Head of caudate nucleus (tissue), 42 donors: ENCODE measurements at places on chromosomes 5 and 9.

DNA sequence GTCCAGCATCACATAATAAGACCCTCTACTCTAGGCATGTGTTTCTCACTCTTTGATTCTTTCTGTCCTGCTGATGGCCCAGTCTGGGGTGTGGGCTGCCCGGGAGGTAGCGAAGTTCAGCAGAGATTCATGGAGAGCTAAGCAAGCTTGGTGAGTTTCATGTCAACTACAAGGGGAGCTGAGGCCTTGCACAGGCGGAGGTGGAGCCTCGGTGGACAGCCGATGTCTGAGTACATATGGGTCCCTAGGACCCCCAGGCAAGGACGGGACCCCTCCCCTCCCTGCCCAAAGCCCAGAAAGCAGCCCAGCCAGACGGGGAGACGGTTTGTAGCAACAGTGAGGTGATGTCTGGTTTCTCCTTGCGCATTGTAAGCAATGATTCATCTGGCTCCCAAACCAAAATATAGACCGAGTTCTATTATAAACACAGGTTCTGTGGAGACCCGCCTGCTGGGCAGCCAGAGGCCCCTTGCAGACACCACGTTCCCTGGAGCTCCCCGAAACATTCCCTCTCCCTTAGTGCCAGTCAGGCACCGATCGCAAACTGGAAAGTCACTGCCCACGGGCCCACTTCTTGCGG is 45.5 kb downstream of the COL27A1 start:
- no peak for DNase-seq

DNA sequence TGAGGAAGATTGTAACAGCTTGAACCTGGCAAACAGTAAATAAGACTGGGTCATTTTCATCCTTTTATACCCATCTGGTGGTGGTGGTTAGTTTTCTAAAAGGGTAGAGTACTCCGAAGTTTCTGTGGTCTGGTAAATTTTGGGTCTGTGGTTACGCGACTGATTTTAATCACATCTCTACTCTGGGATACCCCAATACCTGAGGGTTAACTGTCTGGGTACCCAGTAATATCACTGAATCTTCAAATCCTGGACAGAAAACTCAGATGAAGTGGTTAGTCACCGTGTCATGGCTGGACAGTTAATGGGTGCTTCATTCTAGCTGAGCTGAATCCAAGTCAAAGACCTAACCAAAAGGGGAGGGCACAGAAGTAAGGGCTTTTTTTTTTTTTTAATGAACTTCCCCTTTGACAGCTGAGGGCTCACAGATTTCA is 474.2 kb downstream of the GADD45G start:
- no peak for DNase-seq

GRCh38 chr9:106697750-106698502 is 165.0 kb upstream of the ZNF462 start:
- DNase-seq: peak; percentile 60

- DNase-seq: no peak
These were observed 652.2 kb upstream of the WWC1 start for GRCh38 chr5:167639273-167639672.

- no peak for DNase-seq
These were observed 33.4 kb downstream of the TMEM252 start for GRCh38 chr9:68507130-68507805.

DNA sequence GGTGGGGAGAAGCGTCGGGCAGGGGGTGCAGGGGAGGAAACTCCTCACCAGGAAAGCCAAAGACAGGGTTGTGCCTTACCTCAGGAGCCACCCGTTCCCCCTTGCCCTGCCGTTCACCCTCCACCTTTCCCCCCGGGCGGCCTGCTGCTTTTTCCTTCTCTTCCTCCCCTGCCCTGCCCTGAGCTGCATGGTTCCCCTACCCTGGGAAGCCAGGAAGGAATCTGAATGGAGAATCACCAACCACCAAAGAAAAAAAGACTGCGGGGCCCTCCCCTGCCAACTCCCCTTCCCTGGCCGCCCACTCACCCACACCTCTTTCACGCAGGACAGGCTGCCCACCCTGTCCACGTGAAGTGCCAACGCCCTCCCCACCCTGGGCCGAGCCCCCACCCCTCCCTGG is 820 bp upstream of the NFX1 start:
- DNase-seq: no peak
